Psoas muscle (tissue), 8 donors: ENCODE measurements at places on chromosomes 12 and 14. TPM values are rescaled to one million over a fixed set of nuclear protein-coding genes. Genes with fewer than 3 reads are reported as not detected.
A peak's percentile ranks its signal among the peaks of the same experiment; 100 is the strongest.

Gene CLEC1B
- total RNA-seq, result not detected

GRCh38 chr12:52323416-52324152 is 2.4 kb upstream of the KRT83 start:
- DNase-seq, result no peak

Gene CIDEB
- 0.95 TPM for total RNA-seq

DNA sequence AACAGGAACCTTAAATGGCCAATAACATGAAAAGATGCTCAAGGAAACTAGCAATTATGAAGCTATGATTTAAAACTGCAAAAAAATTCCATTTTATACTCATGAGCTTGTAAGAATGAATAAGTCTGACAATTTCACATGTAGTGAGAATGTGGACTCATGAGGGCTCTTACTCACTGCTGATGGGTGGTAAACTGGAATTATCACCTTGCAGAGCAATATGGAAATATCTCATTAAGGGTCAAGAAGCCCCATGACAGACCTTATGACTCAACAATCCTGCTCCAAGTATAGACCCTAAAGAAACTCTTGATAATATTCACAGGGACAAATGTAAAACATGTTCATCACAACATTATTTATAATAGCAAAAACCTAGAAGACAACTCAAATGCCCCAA is 23.5 kb upstream of the SMAGP start:
- DNase-seq, result no peak

- DNase-seq, result no peak
Measured at GRCh38 chr12:109169686-109170085, 53.3 kb downstream of the ACACB start.

DNA sequence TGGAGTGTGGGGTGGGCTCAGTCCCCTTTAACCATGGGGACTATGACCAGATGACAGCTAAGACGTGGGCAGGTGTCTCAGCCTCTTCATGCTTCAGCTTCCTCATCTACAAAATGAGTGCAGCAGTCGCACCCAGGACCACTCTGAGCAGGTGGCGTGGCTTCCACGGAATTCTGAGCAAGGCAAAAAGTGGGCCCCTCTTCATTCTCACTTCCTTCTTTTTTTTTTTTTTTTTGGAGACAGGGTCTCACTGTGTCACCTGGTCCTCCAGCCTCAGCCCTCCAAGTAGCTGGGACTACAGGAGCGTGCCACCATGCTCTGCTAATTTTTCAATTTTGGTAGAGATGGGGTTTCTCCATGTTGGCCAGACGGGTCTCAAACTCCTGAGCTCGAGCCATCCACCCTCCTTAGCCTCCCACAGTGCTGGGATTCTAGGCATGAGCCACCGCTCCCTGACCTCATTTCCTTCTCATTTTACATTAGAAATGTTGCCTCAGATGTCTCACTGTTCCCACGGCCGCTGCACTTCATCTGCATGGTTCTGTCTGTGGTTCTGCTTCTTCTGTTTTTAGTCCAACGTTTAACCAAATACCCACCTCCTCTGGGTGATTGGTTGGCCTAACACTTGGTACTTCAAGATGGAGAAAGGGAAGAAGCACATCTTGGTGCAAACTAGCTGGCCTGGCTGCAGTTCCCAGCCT is 41.3 kb upstream of the BCL7A start:
- no peak for DNase-seq

Gene SIX4
- total RNA-seq, result 44.8 TPM

- no peak for DNase-seq
Measured at GRCh38 chr12:53994264-53995001, 5.5 kb upstream of the HOXC9 start.

- DNase-seq, result no peak
Measured at GRCh38 chr12:130775953-130776856, 60.1 kb upstream of the RIMBP2 start.

- no peak for DNase-seq
Measured at GRCh38 chr12:74890237-74890599, 319.4 kb downstream of the KCNC2 start.

DNA sequence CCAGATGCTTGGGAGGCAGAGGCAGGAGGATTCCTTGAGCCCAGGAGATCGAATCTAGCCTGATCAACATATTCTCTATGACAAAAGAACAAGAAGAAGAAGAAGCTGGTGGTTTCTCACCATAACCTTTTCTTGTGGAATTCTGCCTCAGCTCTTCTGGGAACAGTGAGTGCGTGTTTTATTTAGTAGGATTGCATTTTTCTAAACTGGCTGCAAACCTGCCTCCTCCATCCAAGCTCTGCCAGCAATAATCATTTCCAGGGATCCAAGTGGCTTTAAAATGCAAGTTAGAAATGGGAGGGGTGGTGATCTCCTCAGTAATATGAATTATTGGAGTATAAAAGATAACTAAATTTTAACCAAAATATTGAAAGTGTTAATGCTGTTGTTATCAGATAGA is 46.1 kb upstream of the MMP17 start:
- DNase-seq, result no peak

DNA sequence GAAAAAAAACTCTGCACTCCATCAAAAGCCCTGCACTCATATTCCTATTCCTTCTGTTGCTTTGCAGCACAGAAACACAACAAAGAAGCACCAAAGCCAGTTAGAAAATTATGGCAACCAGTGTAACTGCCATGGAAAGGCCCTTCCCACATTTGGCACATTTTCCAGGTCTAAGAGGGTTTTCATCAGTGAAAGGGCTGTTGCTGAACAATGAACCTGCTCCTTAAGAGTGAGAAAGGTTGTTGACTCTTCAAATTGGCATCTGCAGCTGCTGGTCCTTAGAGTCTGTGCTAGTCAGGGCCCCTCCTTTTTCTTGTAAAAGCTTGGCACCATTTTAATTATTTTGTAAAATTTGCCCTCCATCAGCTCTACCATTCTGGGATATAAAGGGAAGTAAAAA is 378.7 kb upstream of the KITLG start:
- DNase-seq, result no peak

- no peak for DNase-seq
Measured at GRCh38 chr12:65477721-65478120, 199.2 kb downstream of the MSRB3 start.

Gene IGF1
- 30.2 TPM for total RNA-seq

DNA sequence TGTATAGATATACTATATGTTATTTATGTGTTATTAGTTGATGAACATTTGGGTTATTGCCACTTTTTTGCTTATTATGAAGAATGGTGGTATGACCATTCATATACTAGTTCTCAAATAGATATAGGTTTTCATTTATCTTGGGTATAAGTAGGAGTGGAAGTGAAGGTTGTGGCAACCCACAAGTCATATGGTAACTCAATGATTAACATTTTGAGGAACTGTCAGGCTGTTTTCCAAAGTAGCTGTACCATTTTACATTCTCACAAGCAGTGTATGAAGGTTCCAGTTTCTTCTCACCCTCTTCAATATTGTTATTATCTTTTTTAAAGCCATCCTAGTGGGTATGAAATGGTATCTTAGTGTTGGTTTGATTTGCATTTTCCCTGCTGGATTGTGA is 19.0 kb upstream of the MSRB3 start:
- no peak for DNase-seq

- DNase-seq, result peak; percentile 61
Measured at GRCh38 chr14:91884664-91885063, 17.3 kb upstream of the TC2N start.

DNA sequence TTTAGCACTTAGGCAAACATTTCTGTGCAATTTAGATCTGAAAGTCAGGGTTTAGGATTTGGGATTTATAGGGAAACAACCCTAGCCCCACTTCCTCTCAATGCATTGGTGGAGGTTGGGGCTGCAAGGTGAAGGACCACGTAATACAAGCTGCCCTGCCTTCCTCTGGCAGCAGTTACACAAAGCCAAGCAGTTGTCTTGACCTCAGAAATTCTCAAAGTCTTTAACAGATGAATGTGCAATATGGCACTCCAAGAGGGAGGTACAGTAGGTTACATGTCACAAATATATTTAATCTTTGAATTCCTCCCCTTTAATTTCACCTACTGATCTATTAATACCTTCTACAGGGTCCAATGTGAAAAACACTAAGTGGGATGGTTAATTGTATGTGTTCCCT is 23.9 kb downstream of the IFNG-AS1 start:
- DNase-seq, result no peak

GRCh38 chr14:72594099-72594901 is 299.6 kb downstream of the DPF3 start:
- no peak for DNase-seq

DNA sequence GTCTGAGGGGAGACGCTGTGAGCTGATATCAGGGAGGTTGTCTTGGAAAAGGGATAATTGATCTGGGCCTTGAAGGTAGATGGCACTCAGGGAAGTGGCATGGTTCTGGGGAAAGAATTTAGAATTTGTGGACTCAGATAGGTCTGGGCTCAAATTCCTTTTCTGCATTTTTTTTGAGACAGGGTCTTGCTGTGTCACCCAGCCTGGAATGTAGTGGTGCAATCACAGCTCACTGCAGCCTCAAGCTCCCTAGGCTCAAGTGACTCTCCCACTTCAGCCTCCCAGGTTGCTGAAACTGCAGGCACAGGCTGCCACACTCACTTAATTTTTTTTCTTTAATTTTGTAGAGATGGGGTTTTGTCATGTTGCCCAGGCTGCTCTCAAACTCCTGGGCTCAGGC is 98.1 kb upstream of the NCOR2 start:
- DNase-seq, result no peak

- no peak for DNase-seq
Measured at GRCh38 chr14:52917735-52918134, 33.1 kb downstream of the FERMT2 start.

GRCh38 chr12:124740691-124741137 is 123.0 kb downstream of the SCARB1 start:
- peak; percentile 60 for DNase-seq

Gene CMKLR1
- 4.4 TPM for total RNA-seq
